ENCODE measurements at places on chromosomes 7 and 10.

- no peak for DNase-seq
These were observed 37.6 kb downstream of the PRF1 start for GRCh38 chr10:70564901-70565351.

DNA sequence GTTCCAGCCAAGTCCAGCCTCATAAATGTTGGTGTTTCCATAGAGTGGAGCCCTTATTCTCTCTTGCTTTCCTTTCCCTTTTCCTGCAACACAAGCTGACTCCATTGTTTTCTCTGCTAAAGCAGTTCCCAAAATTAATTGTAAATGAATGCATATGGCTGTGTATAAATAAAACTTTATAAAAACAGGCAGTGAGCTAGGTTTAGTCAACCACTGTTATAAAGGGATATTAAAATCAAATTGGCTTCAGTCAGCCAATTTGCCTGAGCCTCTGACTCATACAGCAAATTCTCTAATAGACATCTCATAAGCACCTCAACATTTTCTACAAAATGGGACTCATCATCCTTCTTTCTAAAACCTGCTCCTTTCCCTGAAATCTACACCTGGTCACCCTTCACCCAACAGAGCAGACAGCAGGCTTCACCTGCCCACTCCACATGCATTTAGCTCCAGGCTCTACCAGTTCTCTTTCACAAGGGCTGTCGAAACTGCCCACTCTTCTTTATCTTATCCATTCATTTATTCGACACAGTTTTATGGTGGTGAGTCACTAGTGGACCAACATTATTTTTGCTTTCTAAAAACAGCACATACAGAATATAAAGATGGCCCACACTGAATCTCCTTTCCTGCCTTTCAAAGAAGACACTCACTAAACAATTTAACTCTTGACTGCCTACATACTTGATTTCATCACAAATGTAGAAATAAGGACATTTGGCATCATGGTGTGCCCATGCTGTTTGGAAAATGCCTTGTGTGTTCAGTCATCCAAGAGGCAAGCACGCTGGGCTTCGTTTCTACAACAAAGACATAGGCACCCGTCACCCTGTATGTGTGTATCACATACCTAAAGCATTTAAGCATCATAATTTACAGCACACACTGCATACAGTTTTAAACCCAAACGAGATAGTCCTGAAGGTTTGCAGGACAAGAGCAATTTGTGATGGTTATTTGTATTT lies 74.6 kb upstream of the C7orf33 start:
- DNase-seq: no peak

- no peak for DNase-seq
These were observed 114.2 kb downstream of the PLPP4 start for GRCh38 chr10:120571266-120571665.

DNA sequence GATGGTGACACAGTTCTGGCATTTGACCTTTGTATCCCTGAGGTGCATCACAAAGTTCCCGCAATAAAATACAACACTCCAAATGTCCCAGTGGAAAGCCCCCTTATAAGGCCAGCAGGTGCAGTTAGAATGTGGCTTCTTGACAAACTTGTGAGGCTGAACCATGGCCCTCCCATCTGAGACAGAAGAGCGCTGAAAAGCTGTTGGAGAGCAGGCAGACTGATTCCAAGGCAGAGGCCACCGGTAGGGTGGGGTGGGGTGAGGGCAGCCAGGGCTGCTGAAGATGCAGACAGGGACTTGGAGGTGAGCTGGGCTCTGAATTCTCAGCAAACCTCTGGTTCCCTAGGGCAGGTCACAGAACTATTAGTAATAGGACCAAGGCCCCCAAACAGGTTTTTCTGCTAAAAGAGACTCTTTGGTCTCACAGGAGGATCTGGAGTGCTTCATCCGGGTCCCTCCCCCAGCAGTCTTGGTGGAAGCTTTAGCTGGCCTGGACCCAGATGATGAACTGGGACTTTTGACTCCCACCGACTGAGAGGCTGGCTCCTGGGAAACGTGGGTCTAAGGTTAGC lies 15.6 kb upstream of the CHST3 start:
- no peak for DNase-seq

DNA sequence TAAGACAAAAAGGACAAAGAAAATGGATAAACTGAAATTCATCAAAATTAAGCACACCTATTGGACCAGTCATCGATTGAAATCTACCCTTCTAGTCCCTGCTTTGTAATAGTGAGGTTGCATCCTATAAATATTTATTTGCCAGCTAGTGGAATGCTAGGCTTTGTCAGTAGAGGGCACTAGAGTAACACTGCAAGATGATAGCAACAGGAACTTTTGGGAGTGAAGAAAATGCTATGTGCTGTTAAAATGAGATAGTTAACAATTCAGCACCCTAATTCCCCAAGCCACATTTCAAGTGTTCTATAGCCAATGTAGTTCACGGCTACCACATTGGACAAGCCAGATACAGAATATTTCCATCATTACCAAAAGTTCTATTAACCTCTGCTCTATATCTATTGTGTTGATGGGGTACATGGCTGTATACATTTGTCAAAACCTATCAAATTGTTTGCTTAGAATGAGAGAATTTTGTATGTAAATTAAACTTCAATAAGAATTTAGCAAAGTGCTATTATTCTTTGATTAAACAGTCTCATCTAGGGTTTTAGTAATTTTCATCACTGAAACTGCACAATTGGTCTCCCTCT lies 69.8 kb downstream of the LSMEM1 start:
- DNase-seq: no peak

DNA sequence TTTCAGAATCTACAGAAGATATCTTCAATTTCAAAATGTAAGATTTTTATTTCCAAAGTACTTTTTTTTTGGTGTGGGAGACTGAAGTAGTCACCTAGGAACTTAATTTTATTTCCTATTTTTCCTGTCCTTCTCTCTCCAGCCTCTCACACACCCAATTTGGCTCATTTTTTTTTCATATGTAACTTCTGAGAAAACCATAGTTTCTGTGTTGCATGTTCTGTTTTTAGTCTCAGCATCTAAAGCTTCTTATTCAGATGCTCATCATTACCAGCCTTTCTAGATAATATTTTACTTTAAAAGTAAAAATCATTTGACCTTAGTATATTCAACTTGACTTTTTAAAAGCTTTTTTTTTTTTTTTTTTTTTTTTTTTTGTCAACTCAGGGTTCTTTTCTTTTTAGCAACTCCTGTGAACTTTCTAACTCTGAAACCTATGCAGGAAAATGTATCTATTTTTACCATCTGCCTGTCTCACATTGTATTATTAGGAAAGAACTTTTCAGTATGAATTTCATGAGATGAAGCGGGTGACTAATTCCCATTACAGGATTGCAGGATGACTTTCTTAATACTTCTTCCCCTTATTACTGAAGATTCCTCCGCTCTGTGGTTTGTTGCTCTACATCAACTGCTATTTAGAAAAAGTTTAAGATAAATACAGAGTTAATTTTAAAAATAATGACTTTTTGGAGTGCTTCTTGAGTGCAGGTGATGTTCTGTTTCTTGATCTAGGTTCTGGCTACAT lies 73.6 kb upstream of the LSM8 start:
- no peak for DNase-seq

DNA sequence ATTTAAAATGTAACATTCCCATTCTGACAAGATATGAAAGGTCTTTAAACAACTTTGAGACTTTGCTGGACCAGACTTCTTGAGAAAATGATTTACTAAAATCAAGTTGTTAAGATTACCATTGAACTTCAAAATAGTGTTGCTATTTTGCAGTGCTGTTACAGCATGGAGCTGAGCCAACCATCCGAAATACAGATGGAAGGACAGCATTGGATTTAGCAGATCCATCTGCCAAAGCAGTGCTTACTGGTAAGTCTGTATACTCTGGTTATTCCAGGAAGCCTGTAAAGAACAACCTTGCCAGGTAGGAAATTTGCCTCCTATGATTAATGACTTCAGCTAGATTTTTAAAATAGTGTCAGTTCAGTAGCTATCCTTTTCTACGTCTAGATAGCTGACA lies 18.8 kb downstream of the TNKS2 start:
- DNase-seq: no peak

GRCh38 chr10:61987537-61987936 lies 86.0 kb downstream of the ARID5B start:
- no peak for DNase-seq

DNA sequence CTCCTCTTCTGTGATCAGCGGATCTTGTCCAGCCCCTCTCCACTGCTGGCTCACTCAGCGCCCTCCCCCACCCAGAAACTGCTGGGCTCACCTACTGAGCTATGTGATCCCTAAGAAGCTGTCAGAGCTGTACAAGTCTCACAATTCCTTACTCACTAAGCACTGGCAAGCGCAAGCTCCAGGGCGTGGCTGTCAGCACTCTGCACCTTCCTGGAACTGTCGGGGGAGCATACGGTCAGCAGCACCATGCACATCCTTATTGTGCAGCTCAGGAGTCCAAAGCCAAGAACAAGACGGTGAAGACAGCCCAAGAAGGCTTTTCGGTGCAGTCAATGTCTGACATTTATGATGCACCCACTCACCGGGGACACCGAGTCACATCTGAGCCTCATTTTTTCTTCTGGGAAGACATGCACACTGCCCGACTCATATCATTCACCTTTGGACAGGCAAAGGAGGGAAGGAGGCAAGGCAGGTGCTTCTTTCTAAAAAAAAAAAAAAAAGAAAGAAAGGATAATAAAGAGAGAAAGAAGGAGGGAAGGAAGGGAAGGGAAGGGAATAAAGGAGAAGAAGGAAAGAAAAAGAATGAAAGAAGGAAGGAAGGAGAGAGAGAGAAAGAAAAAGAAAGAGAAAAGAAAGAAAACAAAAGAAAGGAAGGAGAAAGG lies 56.3 kb downstream of the ASB13 start:
- peak; percentile 89 for DNase-seq

DNA sequence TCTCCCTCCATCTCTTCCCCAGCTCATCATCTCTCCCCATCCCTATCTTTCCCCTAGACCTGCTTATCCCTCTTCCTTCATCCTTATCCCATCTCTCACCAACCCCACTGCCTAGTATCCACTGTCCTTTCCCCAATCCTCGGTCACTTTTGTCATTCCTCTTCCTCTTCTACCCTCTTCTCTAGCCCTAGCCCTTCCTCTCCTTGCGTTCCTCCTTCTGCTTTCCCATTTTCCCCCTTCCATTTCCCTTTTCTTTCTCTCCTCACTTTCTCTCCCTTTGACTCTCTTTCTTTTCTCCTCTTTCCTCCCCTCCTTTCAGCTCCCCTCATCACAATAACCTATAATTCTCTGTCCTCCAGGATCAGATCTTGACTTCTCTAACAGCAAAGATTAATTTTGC lies 83.6 kb downstream of the POLL start:
- DNase-seq: no peak

GRCh38 chr7:81533931-81534330 lies 235.9 kb downstream of the HGF start:
- DNase-seq: no peak

DNA sequence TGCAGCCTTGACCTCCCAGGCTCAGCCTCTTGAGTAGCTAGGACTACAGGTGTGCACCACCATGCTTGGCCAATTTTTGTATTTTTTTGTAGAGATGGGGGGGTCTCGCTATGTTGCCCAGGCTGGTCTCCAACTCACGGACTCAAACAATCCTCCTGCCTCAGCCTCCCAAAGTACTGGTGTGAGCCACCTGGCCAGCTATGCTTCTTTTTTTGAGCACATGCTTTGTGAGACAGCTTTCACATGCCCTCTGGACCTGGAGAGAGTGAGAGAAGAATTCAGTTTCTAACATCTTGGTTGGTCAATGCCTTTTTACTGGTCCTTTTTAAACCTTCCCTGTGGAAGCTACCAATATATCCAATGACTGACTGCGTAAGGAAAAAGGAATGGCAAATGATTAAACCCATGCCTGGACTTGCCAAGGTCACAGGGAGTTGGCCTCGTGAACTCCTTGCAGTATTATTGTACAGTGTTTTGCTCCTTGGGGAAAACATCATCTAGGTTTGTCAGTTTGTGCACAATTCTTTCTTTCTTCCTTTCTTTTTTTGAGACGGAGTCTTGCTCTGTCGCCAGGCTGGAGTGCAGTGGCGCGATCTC lies 6.2 kb upstream of the FOXK1 start:
- DNase-seq: no peak

DNA sequence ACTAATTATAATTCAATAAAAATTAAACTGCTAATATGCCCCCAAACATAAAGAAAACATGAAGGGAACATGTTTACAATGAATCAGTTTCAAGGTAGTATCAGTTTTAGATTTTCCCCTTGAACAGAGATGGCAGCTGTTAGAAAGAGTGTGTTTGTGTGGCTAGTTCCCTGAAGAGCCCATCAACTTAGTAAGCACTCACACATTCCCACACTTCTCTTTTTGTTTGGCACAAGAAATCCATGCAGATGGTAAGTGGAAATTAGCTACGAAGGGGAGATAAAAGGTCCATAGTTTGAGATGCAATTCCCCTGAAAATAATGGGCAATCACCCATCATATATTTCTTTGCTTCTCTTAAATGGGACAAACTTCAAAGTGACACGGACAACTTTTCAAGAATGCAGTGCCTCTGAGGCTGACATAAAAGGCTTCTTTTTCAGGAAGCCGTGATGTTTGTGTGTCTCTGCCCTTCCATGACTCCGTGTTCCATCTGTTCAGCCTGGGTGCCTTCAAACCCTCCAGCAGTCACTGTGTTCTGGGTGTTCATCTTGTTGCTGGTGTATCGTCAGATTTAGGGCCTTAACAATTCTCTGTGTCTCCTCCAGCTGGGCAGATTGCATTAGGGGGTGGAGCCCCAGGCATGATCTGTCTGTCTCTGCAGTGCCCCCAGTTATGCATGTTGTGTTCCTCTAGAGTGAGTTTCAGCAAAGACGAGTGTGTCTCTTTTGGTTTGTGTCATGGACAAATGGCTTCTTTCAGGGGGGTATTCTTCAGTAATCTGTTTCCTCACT lies 259.5 kb upstream of the NPY start:
- no peak for DNase-seq

GRCh38 chr10:108631332-108631731 lies 1292.0 kb downstream of the XPNPEP1 start:
- no peak for DNase-seq

GRCh38 chr7:46089281-46089680 lies 168.2 kb upstream of the IGFBP3 start:
- DNase-seq: no peak

DNA sequence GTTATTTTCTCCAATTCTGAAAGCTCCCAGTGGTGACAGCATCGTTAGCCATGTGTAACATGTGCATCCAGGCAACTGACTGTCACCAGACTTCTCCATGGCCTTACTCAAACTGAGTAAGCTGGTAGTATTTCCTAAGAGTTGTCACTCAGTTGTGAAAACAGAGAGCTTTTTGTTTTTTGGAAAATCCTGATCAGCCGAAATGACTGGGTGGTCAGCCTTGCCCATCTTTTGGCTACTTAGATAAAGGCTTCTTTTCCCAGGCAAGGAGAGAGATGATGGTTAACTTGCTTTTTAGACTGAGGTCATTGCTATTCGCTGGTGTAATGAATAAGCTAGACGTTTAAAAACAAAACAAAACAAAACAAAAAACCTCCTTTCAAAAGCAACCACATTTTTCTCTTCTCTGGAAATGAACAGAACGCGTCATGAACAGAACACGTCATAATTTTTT lies 159.5 kb upstream of the KLF14 start:
- no peak for DNase-seq
